ENCODE measurements at places on chromosomes 4 and X.

DNA sequence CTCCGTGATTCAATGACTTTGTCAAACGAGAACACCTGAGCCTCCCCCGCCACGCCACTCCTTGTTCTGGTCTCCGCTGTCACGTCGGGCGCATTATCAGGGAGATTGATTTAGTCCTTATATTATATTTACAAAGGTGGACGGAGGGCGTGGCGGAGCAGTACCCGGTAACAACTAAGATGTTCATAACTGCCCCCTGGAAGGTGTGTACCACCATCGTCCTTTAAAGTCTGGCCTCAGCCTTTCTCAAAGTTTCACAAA lies 284.2 kb downstream of the PACRGL start:
- DNase-seq: no peak

- peak; percentile 41 for DNase-seq
Observed at GRCh38 chr4:8837181-8837841, 34.3 kb downstream of the HMX1 start.

DNA sequence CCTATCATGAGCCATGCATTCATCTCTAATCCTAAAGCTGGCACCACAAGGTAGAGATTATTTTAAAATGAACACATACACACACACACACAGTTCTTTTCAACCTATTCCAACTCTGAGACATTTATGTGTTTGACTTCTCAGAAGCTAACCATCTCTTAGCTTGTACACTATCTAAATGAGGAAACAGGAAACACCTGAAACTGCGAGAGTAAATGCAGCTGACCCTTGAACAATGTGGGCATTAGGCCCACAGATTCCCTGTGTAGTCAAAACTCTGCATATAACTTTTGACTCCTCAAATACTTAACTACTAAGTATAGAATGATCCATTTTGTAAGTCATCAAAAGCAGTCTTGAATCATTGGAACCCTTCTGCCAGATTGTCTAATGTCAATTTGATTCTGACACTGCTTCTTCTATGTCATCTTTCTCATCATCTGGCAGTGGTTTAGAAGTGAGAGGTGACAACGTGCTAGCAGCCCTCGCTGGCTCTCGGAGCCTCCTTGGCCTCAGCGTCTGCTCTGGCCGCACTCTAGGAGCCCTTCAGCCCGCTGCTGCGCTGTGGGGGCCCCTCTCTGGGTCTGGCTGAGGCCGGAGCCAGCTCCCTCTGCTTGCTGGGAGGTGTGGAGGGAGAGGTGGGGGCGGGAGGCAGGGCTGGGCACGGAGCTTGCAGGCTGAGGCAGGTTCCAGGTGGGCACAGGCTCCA lies 21.4 kb upstream of the IL15 start:
- no peak for DNase-seq

GRCh38 chr4:1195109-1195671 lies 22.8 kb upstream of the SPON2 start:
- peak; percentile 64 for DNase-seq

- no peak for DNase-seq
Observed at GRCh38 chr4:86974551-86974994, 39.8 kb downstream of the AFF1 start.

DNA sequence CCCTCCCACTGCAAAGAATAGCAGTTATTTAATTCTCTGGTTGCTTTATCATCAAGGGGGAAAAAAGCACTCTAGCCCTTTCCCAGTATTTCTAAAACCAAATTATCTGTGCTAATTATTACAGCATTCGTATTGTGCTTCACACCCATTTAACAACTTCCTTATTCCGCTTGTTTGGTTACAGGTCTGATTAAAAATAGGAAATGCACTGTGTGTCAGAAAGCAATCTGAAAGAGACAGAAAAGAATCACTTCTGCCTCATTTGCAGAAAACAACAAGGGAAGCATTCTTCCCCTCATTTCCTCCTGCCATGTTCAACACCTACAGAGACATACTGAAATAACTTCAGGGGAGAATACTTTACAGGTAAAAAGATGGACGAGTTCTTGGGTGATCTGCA lies 114.9 kb upstream of the MAP3K15 start:
- no peak for DNase-seq

DNA sequence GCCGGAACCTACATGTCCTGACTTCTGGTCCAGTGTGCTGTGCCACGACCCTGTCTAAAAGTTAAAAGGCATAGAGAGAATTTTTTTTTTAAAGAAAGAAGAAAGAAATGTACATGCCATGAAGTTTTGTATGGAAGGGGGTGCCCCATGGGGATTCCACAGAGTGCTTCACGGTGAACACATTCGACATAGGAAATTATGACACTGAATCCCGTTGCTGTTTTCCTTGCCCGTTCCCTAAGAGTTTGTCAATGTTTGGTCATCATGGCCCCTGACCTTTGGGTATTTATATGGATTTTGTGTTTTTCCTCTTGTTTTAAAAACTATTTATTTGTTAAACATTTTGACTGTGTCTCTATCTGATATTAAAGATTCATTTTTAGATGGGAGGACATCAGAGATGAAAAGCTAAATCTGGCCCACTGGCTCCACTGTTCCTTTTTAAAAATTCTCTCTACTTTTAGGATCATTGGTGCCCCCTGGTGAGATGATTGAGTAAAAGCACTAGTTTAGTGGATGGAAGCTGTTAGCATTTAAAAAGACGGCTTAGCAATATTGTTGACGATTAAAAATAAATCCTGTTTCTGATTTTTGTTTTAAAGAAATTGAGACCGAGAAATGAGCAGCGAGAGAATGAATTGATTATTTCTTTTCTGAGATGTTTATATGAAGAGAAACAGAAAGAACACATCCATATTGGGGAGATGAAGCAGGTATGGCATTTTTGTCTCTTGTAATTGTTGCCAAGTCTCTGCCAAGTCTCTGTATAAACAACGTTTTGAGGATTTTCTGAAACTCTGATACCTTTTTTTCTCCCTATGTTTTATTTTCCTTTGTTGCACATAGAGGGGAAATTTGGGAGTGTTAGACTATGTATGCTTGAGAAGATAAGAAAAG lies 75.0 kb downstream of the PTTG2 start:
- DNase-seq: no peak

DNA sequence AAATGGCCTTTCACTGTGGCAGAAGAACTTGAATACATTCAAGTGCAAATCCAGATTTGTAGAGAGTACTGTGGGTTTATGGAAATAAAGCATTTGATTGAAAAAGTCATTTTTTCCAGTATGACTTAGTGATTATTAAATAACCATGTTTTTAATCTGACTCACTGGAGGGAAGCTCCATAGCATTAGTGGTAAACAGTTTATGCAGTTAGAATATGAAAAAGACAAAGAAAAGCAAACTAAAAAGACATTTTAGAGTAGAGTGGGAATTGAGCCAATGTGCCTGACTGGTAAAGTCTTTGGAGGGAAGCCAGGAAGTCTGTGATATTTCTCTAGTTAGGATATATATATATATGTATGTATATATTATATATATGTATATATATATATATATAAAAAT lies 53.4 kb downstream of the FAT4 start:
- no peak for DNase-seq

GRCh38 chr4:137851435-137851834 lies 319.1 kb upstream of the PCDH18 start:
- DNase-seq: no peak

DNA sequence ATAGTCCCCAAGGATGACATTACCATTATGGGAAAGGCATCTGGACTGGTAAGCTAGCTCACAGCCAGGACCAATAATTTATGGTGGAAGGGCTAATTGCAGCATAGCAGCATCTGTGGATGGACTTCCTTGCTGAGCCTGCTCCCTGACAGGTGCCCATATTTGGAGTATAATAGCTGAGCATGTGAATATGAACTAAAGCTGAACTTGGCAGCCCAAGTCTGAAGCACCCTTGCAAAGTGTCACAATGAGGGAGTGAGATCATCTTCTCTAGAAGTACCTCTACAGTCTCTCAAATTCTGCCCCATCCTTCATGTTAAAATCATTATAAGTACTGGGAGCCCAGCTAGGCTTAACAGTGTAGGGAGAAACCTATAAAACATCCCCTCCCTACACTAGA lies 128.2 kb upstream of the INPP4B start:
- no peak for DNase-seq

DNA sequence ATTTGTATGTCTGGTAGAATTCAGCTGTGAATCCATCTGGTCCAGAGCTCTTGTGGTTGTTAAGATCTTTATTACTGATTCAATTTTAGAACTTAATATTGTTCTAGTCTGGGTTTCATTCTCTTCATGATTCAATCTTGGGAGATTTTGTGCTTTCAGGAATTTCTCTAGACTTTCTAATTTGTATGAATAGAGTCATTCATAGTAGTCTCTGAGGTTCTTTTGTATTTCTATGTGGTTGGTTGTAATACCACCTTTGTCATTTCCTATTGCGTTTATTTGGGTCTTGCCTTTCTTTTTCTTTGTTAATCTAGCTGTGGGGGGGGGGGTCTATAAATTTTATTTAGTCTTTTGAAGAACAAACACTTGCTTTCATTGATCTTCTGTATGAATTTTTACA lies 824.8 kb upstream of the GALNTL6 start:
- DNase-seq: no peak

- DNase-seq: no peak
Observed at GRCh38 chrX:116897526-116897925, 434.8 kb upstream of the CT83 start.

GRCh38 chr4:57591073-57591472 lies 480.9 kb upstream of the IGFBP7 start:
- DNase-seq: no peak

- no peak for DNase-seq
Observed at GRCh38 chr4:189200353-189200752, 740.3 kb upstream of the FRG1 start.

DNA sequence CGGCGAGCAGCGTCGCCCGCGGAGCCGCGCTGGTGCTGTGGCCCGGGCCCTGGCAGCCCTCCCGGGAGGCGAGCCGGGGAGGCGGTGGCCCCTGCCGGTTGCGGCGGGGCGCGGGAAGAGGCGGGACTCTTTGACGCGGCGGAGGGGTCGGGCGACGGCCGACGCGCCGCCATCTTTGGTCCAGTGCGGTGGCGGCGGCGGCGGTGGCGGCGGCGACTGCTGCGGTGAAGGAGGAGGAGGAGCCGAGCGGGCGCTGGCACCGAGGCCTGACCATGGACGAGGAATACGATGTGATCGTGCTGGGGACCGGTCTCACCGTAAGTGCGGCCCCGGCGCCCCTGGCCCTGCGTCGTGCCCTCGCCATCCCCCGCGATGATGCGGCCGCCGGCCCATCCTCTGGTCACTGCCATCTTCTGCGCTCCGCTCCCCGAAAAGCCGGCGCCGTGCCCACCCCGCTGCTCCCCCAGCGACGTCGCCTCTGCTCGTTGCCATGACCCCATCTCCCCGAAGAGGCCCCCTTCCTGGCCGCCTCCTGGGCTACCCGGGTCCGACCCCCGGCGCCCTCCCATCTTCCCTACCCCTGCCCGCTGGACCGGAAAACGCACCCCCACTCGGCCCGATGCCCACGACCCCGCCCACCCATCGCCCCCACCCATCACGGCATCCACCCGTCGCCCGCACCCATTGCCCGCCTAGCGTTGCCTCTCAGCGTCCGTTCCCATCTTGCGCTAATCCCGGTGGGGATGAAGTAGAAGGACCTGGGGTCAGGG lies at the start of gene GDI1:
Gene GDI1 (plus strand): TSS at position 172 of the 770 bp plus-strand sequence. CDS start 101 bp downstream, at position 273.
- DNase-seq: peak; percentile 78

- no peak for DNase-seq
Observed at GRCh38 chrX:80879916-80880315, 70.2 kb upstream of the BRWD3 start.

- no peak for DNase-seq
Observed at GRCh38 chr4:38980903-38981676, 51.1 kb downstream of the TMEM156 start.

DNA sequence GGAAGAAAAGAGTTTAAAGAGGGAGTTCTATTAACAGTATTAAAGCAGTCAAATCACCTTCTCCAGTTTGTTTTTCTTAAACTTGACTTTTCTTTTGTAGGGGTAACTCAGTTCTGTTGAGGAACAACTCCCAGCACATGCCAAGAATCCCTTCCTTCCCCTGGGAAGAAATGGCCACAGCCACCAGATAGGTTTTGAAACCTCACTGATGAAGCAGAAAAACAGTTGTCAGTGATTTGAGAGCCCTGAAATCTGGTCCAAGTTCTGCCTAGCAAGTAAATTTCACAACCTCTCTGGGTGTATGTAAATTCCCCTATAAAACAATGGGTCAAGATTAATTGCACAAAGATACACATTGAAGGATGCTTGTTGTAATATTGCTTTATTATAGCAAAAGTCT lies 167.1 kb downstream of the DHX15 start:
- no peak for DNase-seq

DNA sequence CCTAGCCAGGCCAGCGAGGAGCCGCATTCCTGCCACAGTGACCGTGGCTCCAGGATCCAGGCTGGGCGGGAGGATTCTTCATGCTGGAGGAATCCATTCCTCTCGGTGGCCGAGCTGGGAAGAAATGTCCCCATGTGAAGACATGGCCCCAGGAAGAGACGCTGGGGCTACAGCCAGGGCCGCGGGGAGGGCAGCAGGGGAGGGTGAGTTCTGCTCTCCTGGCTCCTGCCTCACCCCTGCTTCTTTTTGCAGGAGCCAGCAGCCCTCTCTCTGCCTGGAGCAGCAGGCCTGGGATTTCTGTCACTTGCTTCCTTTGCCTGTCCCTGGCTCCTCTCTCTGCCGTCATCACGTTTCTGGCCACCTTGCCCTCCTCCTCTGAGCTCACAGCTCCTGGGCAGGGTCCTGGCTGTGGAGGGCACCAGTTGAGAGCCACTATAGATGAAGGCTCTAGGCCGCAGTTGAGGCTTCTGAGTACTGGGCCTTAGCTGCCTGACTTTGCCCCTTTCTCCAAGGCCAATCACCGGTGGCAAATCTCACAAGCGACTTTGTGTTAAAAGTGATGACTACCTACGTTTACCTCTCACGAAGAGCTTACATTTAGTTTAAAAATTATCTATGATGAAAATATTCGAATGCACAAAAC lies 48.3 kb downstream of the ENPP6 start:
- no peak for DNase-seq

DNA sequence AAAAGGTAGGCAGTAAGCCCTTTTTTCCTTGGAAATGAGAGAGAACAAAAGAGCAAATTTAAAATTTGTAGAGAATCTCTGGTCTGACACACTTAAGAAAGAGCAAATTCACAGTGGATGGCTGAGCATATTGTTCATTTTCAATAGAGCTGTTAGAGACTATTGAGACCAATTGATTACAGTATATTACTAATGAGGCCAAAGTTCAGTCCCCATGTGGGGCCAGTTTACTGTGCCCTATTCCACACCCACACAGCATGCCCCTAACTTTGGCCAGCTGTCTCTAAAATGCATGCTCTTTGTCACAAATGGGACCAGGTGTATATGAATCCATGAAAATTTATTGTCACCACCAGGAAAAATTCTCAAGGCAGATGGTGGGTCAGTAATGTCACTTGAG lies 470.5 kb downstream of the PCDH7 start:
- no peak for DNase-seq

DNA sequence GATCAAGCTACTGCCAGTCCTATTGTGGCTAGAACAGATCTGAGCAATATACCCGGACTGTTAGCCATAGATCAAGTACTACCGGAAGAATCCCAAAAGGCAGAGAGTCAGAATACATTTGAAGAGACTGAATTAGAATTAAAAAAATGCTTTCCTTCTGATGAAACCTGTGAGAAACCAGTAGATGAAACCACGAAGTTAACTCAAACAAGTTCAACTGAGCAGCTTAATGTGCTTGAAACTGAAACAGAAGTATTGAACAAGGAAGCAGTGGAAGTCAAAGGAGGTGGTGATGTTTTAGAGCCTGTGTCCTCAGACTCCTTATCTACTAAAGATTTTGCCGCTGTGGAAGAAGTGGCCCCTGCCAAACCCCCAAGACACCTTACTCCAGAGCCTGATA lies 46.8 kb downstream of the WDR44 start:
- no peak for DNase-seq

Data from left forelimb (tissue), 1 donor.